ENCODE measurements at places on chromosomes 3 and 15.

GRCh38 chr3:196918968-196919367 is 23.4 kb downstream of the NCBP2 start:
- no peaks in the 10 kb centered on the region for H3K36me3 ChIP-seq
- H3K4me1 ChIP-seq: no peaks in the 10 kb centered on the region
- no peaks in the 10 kb centered on the region for H3K27me3 ChIP-seq

DNA sequence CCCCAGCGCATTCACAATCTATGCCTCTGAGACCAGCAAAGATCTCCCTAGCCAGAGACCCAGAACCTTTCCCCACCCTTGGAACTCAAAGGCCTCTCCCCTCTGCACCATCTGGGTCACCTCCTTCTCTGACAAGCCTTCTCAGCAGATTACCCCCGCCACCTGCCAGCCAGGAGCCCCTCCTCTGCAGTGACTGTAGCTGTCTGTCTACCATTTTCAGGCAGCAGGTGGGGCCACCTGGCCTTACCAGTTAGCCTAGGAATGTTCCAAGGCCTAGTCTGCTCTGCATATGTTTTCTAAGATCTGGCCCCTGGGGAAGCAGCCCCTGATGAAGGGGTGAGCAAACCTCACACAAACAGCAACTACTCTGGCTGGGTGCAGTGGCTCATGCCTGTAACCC is 2.4 kb downstream of the MYLK start:
- no peak overlapping the region for H3K27ac ChIP-seq
- peaks cover 14% of the 10 kb centered on the region for H3K4me1 ChIP-seq
- no peak overlapping the region for H3K4me3 ChIP-seq
- peaks cover 3% of the 10 kb centered on the region for H3K27me3 ChIP-seq
- DNase-seq: no peak

GRCh38 chr15:60275624-60276023 is 122.2 kb downstream of the ANXA2 start:
- DNase-seq: no peak
- H3K4me3 ChIP-seq: no peak overlapping the region
- no peaks in the 10 kb centered on the region for H3K27me3 ChIP-seq
- H3K27ac ChIP-seq: no peak overlapping the region

GRCh38 chr3:54856271-54856670 is 71.6 kb downstream of the LRTM1 start:
- H3K4me3 ChIP-seq: no peak overlapping the region
- H3K36me3 ChIP-seq: no peaks in the 10 kb centered on the region
- H3K27me3 ChIP-seq: no peaks in the 10 kb centered on the region
- DNase-seq: no peak

DNA sequence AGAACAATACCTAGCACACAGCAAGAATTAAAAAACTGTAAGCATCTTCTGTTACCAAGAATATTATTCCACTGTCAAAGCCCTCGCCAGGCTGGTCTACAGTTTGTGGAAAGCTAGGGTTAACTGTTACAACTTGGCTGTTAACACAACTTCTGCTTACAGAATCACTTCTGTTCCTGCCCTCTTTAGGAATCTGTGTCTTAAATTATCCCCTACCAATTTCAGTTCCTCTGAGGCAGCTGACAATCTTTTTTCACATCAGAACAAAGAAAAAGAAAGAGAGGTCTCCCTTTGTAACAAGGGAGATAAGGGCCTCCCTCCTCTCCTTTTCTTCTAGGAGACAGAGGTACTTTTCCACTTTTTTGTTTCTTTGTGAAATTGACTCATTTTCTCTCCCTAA is 188.9 kb downstream of the FMN1 start:
- no peaks in the 10 kb centered on the region for H3K27me3 ChIP-seq
- H3K36me3 ChIP-seq: no peaks in the 10 kb centered on the region
- H3K27ac ChIP-seq: no peak overlapping the region
- no peak overlapping the region for H3K4me3 ChIP-seq
- no peak for DNase-seq

DNA sequence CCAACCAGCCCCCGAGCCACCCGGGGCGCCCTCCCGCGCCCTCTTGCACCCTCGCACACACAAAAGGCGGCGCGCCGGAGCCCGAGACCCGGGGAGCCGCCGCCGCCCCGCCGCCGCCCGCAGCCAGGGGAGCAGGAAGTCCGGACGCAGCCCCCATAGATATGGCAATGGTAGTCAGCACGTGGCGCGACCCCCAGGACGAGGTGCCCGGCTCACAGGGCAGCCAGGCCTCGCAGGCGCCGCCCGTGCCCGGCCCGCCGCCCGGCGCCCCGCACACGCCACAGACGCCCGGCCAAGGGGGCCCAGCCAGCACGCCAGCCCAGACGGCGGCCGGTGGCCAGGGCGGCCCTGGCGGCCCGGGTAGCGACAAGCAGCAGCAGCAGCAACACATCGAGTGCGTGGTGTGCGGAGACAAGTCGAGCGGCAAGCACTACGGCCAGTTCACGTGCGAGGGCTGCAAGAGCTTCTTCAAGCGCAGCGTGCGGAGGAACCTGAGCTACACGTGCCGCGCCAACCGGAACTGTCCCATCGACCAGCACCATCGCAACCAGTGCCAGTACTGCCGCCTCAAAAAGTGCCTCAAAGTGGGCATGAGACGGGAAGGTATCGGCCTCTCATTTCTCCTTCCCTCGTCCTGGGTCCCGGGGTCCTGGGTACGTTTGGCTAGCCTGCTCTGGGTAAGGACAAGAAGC is 1.6 kb downstream of the NR2F2 start:
- peak overlapping the region; percentile 94 for H3K27ac ChIP-seq
- peaks cover 20% of the 10 kb centered on the region for H3K4me1 ChIP-seq
- H3K4me3 ChIP-seq: peak overlapping the region; percentile 65
- H3K27me3 ChIP-seq: no peaks in the 10 kb centered on the region
- DNase-seq: peak; percentile 87
- no peaks in the 10 kb centered on the region for H3K36me3 ChIP-seq

DNA sequence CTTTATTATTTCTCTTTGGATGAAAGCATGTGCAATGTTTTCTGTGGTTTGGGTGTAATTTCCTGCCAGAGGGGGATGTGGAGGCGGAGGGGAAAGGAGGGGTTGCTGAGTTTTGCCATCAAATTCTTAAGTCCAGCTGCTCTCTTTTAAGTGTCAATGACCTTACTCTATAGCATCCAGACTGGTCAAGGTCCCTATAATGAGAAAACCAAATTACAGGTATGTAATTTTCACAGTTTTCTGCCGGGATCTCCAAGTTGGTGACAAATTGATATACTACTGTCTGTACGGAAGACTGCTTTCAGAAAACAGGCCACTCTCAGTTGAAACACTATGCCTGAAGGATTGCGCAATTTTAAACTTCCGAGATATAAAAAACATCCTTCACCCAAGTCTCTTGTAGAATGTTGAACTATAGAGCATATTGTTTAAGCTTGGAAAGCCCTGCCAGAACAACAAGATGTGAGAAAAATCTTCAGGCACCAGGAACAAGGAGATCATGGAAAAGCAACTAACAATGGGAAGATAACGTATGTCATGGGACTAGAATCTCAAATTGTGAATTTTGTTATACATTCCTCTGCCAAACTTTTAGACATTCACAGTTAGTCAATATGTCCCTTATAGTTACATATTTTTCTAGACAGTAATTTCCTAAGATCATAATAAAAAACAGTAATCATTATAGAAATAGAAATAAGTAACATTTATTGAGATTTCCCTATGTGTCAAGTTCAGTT is 300.7 kb upstream of the SATB1 start:
- no peaks in the 10 kb centered on the region for H3K27me3 ChIP-seq
- H3K4me1 ChIP-seq: peaks cover 3% of the 10 kb centered on the region
- no peaks in the 10 kb centered on the region for H3K36me3 ChIP-seq
- H3K27ac ChIP-seq: no peak overlapping the region
- DNase-seq: no peak

Measured in upper lobe of left lung (tissue), 6 donors.